ACHN (cell line): ENCODE measurements at places on chromosomes 6 and 20.

DNA sequence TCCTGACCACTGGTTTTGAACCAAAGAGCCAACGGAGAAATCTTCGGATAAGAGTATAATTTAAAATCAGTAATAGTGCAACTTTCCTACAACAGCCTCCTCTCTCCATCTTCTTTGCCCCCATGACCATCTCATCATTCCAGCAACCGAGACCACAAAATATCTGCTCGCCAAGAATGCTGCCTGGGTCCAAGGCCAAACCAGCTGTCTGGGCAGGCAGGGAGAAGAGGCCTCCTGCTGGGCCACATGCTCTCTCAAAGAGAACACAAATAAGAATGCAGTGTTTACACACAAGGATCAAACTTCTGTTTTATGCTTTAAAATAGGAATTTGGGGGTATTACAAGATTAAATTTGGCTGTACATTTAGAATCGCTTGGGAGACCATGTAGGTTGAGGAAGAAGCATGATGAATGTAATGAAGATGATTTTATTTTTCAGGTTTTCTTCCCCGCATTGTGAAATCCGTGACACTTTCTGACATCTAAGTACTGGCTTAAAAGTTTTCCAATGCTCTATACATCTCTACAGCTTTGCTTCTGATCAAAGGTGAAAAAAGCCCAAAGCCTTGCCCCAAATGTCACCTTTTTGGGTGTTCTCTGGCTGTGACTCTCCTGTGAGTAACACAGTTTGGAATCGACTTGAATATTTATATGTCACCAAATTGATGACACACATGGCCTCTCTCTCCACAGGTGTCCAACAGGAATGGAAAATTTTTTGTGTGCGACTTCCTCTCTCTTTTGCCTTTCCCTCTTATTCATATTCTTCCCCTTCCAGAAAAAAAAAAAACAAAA is 79.4 kb upstream of the PROKR2 start:
- DNase-seq = peak; percentile 28

GRCh38 chr6:2651536-2651935 is 99.2 kb downstream of the MYLK4 start:
- DNase-seq = no peak

DNA sequence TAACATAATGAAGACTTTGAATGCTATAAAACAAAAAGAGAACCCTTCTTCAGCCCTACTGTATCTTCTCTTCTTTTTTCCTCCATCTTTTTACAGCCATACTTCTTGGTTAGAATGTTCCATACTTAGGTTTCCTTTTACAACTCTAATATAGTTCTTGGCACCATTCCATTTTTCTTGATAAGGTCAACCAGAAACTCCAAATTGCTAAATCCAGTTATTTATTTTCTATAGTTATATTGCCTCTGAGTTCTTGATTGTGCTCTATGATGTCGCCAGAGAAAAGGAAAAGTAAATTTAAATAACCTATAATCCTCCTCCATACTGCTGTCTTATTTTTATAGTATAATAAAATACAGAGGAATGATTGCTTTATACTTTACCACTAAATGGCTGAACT is 26.7 kb upstream of the COL10A1 start:
- no peak for DNase-seq

GRCh38 chr6:15322781-15323536 is 77.1 kb downstream of the JARID2 start:
- no peak for DNase-seq

GRCh38 chr6:36724514-36725390 is 27.1 kb downstream of the RAB44 start:
- peak; percentile 67 for DNase-seq

DNA sequence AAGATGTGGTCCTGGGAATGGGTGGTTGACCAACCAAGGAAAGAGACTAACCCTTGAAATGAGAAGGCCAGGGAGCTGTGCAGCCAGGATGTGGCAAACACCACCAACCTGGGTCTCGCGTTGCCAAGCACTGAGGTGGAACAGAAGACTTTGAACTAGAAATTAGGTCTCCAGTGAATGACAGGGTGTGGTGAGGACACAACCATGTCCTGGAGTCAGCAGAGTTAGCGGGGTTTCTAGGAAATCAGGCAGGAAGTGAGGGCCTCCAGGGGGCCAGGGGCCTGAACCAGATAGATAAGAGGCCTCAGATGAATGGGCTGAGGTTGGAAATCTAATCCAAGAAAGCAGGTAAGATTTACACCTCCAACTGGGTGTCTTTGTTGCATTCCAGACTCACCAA is 353.3 kb upstream of the ARID1B start:
- DNase-seq = no peak

DNA sequence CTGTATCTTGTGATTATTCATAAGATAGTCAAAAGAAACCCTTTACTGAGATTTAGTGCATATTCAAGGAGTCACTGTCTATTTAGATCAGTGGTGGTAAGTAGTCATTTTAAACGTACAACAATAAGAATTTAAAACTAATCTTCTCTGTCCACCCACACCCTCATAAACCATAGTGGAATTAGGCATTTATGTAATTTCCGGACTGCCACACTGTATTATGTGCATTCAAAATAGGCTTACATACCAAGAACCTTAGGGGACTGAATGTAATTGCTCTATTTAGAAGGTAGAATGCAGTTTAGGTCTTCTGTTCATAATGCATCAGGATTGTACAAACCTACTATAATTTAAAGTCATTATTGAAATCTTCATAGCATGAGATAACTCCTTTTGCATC is 685.4 kb downstream of the TENT5A start:
- no peak for DNase-seq

DNA sequence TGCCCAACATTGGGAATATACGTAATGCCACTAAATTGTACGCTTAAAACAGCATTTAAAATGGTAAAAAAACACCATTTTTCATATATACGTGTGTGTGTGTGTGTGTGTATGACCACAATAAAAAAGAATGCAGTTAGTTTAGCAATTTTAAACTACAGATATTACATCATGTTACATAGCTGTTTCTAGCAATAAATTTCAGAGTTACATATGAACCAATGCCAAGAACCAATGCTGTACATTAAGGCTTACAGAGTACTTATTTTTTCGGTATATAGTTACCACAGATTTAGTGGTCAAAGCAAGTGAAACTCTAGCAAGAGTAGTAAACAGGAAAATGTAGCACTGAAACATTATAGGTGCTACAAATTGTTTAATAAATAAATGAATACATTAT is 119.3 kb downstream of the PDE10A start:
- no peak for DNase-seq

DNA sequence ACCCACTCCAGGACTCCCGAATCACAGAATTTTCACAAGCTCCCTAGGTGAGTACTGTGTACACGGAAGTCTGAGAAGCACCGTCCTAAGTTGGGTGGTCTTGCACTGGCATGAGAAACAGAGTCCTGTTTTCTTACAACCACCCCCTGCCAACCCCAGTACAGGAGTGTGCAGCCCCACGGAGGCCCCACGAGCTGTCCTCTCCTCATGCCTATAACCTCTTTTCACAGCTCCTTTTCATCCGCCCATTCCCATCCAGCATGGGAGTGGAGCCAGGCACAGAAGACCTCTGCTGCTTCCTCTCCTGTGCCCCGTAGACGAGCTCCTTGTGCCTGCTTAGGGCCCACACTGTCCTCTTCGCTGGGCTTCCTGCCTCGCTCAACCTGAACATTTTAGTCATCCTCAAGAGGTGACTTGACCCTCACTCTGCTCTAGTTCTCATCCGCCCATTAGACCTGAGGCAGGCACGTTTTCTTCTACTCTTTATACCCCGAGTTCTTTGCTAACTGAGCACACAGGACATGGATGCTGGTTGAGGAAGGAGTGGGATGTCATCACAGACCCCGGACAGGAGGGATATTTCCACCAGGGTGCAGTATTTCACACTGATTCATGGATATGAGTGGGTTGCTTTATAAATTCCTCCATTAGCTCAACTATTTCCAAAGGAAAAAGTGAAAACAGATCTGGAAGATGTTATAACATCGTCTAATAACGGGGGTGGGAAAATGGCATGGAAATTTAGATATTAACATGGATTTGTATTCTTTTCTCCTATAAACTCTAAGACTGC is 160.5 kb downstream of the TTLL2 start:
- peak; percentile 22 for DNase-seq

- peak; percentile 42 for DNase-seq
Observed at GRCh38 chr6:41427642-41428335, 92.4 kb downstream of the NCR2 start.

- no peak for DNase-seq
Observed at GRCh38 chr6:117469356-117469755, 13.1 kb upstream of the DCBLD1 start.

- no peak for DNase-seq
Observed at GRCh38 chr6:44855562-44856411, 468.3 kb downstream of the CDC5L start.

DNA sequence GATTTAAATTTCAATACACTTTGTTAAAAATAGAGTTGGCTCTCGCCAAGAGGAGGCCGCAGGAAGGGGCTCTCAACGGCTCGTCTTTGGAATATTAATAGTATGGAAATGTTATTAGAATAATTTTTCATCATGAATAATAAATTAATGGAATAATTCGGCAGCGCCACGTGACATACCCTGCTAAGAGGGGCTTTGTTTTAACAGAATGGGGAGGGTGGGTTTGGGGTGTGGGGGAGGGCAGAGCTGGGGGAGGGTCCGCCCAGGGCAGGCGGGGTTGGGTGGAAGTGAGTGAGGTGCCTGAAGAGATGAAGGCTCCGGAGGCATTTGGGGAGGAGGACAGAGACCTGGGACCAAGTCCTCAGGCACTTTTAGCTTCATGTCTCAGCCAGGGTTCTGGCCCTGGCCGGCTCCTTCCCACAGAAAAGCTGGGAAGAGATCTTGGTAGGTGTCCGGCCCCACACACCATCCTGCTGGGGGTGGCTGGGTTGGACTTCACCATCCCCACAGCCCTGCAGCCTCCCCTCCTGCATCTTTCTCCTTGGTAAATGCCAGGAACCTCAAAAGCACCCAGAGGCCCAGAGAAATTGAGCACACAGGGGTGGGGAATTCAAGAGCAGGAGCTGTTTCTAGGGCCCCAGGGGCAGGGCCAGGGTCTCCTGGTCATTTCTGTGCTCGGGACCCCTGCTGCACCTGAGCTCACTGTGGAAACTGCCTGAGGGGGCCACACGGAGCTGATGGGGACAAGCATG is 93.6 kb upstream of the BHLHE23 start:
- DNase-seq = no peak

DNA sequence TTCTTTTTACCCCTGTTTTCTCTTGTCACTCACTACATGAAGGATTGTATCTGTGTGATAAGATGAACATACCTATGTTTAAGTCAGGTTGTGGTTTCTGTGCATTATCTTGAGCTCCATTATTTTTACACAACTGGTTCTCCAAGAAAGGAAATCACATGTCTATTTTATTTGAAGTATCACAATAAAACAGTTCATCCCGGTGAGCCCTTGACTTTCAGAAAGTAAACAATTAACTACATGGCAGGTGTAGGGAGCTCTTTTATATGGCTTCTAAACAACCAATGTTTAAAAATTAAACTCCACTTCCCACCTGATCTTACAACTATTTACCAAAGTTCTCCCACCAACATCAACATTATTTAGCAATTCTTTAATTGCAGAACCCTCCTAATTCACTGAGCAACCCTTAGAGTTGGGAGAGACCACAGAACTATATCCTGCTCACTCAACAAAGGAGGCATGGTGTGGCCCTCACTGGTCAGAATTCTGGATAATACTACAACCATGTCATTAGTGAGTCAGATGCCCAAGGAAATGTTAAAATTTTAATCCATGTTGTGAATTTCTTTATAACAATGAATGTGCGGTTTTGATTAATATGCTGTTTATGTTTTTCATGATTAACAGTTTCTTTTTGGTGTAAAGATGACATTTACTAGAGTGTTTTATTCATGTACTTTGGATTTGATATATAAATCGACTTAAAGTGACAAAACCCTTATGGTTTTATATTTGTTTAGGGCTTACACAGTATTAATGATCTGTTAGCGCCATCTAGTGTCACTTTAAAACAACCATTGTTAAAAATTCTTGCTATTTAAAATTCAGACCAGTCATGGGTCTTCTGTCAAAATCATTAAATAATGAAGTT is 50.0 kb upstream of the SCGN start:
- DNase-seq = peak; percentile 53

DNA sequence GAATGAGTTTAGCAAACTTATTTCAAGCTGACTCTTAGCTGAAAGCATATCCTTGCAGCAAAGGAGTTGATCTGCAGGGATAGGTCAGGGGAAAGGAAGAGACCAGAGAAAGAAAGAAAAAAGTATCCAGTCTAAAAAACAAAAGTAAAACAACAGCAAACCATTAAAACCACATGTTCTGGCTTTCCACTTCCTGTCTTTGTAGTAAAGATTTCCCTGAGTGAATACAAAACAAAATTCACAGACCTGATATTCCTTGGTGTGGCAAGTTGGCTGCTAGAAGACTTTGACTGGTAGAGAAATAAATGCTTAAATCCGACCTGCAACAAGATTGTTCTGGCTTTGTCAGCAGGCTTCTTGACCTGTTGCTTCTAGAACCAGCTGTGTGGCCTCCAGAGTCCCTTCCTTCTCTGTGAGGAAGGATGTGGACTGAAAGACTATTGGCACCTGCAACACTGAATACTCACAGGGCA is 23.4 kb upstream of the MCM3 start:
- DNase-seq = no peak

DNA sequence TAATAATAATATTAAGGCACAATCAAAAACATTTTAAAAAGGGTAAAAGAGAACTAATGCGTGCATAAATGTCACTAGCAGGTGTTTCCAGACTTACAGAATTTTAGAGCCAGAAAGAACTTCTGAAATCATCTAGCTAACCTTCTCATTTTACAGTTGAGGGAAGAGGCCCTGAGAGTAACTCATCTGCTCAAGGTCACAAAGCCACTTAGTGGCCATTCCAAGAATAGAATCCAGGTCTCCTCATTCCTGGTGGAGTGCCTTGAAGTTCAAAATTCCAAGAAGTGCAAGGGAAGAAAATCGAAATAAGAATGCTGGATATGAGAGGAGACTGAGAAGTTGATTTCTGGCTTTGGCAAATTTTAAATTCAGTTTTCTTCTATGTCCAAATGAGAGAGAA is 3.2 kb upstream of the KIAA0408 start:
- DNase-seq = no peak

GRCh38 chr6:127918506-127919427 is 17.9 kb upstream of the THEMIS start:
- DNase-seq = no peak

DNA sequence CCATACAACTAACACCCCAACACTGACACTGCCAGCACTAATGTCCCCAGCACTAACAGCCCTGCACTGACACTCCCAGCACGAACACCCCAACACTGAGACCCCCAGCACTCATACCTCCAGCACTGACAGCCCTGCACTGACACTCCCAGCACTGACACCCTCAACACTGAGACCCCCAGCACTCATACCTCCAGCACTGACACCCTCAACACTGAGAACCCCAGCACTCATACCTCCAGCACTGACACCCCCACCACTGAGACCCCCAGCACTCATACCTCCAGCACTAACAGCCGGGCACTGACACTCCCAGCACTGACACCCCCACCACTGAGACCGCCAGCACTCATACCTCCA is 57.2 kb downstream of the ERMARD start:
- DNase-seq = no peak

DNA sequence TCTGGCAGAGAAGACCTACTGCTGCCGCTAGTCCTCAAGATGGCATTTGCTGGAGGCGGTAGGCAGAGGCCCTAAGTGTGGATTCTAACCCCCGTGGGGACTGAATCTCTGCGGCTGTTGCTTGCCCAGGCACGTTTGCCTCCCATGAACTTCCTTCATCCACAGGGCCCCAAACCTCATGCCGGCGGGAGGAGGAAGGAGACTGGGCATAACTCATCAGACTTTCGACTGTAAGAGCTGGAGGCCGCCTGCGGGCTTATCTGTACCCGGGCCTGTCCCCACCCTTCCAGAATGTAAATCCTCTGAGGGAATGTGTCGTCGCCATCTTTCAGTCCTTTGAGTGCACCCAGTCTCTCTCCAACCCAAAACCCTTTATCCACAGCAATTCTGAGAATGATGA is 990 bp downstream of the ZFP57 start:
- no peak for DNase-seq
